ENCODE measurements at places on chromosomes 12 and 14.

- DNase-seq: no peak
These were observed 182.3 kb downstream of the ADGRD1 start for GRCh38 chr12:131135786-131136538.

DNA sequence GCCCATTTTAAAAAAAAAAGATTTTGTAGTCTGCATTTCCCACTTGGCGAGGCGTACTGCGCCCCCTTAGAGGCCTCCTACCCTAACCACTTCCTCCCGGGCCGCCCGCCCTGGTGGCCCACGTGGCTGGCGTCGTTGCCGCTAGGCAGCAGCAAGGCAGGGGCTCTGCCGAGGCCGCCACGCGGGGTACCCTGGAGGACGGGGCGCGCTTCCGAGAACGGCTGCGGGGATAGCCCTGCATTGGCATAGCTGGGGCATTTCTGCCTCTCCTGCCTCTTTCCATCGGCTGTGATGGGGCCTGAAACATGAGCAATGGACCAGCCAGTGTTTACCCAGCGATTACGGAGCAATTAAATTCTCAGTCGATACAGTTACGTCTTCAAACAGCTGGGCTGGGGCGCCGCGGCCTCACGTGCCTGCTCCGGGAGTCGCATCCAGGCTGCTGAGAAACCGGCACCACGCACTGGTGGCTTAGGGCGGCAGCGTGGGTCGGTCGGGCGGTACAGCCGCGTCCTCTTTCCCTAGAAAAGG is 38.0 kb downstream of the IQSEC3 start:
- DNase-seq: peak; percentile 59

- DNase-seq: no peak
These were observed 802 bp downstream of the SUSD6 start for GRCh38 chr14:69612014-69612782.

GRCh38 chr14:91313154-91313850 is 68.8 kb upstream of the GPR68 start:
- no peak for DNase-seq

DNA sequence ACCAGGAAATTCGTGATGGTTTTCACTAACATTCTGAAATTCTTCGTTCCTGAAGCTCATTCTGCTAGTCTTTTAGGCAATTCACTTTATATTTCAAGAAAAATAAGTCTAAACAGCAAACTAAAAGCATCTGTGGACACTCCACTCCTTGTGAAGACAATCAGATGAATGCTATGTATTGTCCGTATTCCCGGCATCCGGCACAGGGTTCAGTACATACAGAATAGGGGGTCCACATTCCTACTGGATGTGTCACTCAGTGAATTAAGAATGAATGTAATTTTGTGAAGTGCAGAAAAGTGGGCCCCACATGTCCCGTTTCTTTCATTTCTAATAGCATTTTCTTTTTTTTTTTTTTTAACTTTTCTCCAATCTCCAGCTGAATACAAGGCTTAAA is 241.3 kb downstream of the GRIN2B start:
- DNase-seq: no peak
